Neuronal stem cell (in vitro differentiated cells): ENCODE measurements at places on chromosomes 4 and X.

DNA sequence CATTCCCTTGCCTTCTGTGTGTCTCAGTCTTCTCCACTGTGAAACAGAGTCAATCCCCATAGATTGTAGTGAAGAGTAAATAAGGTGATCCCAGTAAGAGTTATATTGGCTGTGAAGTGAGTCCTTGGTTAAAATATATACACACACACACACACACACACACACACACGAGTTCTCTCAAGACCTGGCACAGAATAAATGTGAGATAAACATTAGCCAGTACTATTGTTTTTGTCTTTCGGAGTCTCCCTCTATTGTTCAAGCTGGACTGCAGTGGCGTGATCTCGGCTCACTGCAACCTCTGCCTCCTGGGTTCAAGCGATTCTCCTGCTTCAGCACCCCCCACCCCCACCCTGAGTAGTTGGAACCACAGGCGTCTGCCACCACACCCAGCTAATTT, 44.8 kb upstream of the FAM156A start:
- DNase-seq: no peak

- DNase-seq: peak; percentile 26
Observed at GRCh38 chr4:16443504-16444088, 217.3 kb upstream of the TAPT1 start.

- DNase-seq: no peak
Observed at GRCh38 chrX:131895807-131896206, 127.3 kb upstream of the STK26 start.

GRCh38 chr4:30350288-30350687, 369.9 kb upstream of the PCDH7 start:
- no peak for DNase-seq

- DNase-seq: no peak
Observed at GRCh38 chr4:187714957-187715356, 280.6 kb upstream of the ZFP42 start.
